Activated CD4-positive, alpha-beta T cell treated with anti-CD3 and anti-CD28 coated beads, Interleukin-2, Interleukin-4, amounts not matched to agents 100 ng/mL and 50 ng/mL, durations not matched to agents 16 hours and 8 hours (primary cell): ENCODE measurements at places on chromosomes 6 and 20.

DNA sequence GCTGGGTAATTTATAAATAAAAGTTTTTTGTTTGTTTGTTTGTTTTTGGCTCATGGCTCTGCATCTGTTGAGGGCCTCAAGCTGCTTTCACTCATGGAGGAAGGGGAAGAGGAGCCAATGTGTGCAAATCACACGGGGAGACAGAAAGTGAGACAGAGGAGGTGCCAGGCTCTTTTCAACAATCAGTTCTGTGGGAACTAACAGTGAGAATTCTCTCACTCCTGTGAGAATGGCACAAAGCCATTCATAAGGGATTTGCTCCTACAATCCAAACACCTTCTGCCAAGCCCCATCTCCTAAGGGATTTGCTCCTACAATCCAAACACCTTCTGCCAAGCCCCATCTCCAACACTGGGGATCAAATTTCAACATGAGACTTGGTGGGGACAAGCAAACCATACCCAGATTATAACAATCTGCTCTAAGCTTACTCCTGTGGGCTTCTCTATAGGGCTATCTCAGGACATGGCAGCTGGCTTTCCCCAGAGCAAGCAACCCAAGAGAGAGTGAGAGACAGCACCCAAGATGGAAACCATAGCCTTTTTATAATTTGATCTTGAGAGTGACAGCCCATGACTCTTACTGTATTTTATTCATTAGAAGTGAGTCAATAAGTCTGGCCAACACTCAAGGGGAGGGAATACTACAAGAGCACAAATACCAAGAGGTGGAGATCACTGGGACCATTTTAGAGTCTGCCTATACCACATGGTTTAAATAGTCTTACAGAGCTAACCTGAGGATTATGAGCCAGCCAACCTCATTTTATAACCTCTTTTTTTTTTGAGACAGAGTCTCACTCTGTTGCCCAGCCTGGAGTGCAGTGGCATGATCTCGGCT lies 22.8 kb upstream of the LRRC1 start:
- no peak for DNase-seq

- no peak for DNase-seq
These were observed 220.3 kb upstream of the LRFN2 start for GRCh38 chr6:40807484-40807883.

- DNase-seq = no peak
These were observed 6.8 kb upstream of the COMMD7 start for GRCh38 chr20:32749914-32750637.

- DNase-seq = no peak
These were observed 602 bp upstream of the TSPYL4 start for GRCh38 chr6:116254297-116255056.

DNA sequence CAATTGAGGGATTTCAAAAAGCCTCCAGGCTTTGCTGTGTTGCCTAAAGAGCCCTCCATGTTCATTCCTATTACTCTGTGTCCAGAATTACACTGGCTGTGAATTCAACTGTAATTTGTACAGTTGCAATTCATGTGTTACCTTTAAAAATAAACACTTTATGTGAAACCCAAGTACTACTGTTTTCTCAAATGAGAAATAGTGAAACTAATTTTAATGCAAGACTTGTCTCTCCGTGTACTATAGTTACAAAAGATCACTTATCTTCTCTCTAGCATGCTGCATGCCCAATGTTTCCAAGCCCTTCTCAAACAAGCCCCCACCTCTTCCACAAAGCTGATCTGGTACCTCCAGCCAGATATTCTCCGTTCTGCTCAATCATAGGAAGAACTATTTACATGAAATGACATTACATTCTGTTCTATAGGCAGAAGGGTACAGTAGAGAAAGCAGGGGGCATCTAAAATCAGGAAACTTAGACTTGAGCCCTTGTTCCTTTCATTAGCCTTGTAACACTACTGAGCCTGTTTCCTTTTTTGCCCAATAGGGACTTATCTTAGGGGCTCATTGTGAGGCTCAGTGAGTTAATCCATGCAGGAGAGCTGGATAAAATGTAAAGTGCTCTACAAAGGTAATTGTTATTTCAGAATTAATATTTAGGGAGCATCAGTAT lies 12.3 kb upstream of the COL9A1 start:
- no peak for DNase-seq

GRCh38 chr6:143400258-143401067 lies 50.0 kb downstream of the ADAT2 start:
- no peak for DNase-seq

- DNase-seq = no peak
These were observed 107.9 kb upstream of the FLRT3 start for GRCh38 chr20:14445310-14445709.

- no peak for DNase-seq
These were observed 435.0 kb downstream of the HAO1 start for GRCh38 chr20:7505152-7505834.

GRCh38 chr6:143451531-143451930 lies 926 bp downstream of the PEX3 start:
- DNase-seq = no peak

GRCh38 chr6:166647896-166648295 lies 20.8 kb upstream of the RPS6KA2 start:
- no peak for DNase-seq

GRCh38 chr20:419556-420165 lies 11.6 kb downstream of the RBCK1 start:
- DNase-seq = no peak

DNA sequence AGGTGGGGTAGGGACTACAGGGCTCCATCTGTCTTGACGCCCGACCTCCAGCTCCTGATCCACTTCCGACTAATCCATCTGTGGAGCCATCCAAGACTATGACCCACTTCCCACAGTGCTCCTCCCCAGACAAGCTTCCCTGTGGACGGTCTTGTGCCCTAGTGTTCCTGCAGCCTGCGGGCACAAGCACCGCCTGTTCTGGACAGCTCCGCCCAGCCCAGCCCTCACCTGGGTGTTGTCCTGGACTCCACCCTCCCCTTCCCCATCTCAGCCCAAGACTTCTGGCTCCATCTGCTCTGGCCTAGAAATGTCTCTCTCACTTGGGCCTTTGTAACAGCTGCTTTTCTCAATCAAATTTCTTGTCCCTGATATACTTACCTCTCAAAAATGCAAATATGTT lies 102.0 kb downstream of the MAFB start:
- DNase-seq = no peak

DNA sequence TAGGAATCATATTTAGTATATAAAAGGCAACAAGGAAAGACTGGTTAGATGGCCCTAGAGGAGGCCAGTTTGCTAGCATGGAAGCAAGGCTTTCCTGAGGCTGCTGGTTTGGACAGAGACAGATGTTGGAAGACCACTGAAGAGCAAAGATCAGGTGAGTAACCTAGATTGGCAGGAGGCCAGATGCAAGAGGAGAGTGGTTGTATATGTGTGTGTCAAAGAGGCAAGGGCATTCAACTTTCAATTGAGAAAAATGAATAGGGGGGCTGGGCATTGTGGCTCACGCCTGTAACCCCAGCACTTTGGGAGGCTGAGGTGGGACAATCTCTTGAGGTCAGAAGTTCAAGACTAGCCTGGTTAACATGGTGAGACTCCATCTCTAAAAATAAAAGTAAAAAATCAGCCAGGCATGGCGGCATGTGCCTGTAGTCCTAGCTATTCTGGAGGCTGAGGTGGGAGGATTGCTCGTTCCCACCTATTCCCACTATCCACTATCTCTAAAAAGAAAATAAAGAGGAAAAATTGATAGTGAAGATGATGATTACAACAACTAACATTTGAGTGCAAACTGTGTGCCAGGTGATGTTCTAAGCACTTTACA lies 79.8 kb downstream of the PRDM1 start:
- DNase-seq = no peak

GRCh38 chr6:132219901-132220300 lies 181.4 kb downstream of the MOXD1 start:
- DNase-seq = no peak

- DNase-seq = no peak
These were observed 99.6 kb downstream of the ISM1 start for GRCh38 chr20:13320702-13321101.

- DNase-seq = no peak
These were observed 42.0 kb downstream of the IRAK1BP1 start for GRCh38 chr6:78909391-78909790.

DNA sequence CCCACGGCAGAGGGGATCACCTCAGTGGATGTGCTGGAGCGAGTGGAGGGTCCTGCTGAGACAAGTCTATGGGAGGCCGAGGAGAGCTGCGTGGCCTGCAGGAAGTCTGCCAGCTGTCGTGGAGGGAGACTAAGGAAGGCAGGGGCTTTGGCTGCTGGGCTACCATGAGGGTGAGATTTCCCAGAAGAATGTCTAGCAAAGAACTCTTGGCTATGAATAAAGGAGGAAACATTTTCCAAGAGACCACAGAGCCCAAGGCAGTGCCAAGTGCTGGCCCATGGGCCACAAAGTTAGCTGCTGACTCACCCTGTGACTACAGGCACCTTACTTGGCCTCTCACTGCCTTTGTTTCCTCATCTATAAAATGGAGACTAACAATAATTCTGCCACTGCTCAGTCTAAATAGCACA lies 73.4 kb downstream of the PRDM1 start:
- DNase-seq = no peak

GRCh38 chr6:151372164-151372563 lies 19.2 kb downstream of the ZBTB2 start:
- DNase-seq = no peak

DNA sequence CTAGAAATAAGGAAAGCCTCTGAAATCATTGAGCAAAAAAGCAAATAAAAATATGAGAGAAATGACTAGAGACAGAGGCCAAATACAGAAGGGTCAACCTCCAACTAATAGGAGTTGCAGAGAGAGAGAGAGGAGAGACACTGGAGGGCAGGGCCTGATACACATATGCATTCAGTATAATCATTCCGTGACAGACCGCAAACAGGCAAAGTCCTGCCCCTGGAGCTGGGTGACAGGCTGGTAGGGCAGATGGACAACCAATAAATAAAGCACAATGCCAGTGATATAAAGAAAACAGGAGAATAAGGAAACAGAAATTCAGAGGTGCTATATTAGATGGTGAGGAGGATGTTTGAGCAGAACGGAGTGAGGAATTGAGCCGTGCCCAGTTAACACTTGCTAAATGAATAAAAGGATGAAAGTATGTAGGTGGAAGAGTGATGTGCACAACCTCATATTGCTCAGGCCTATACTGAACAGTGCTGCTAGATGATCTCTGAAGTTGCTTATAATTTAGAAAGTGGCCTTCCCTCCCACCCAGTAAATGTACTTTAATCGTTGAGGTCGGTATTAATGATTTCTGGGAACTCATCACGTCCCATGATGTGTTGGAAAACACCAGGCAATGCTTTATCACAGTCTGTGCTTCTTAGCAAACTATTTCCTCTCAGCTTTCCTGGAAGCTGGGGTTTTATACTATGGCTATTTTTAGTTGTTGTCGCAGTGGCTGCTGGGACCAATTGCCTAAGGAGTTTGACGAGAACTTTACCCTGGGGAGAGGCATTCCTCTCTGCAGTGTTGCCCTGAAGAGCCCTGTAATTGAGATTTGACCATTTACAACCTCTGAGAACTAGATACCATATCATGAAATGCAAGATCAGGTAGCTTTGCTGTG lies 37.6 kb upstream of the CLIC5 start:
- peak; percentile 6 for DNase-seq

DNA sequence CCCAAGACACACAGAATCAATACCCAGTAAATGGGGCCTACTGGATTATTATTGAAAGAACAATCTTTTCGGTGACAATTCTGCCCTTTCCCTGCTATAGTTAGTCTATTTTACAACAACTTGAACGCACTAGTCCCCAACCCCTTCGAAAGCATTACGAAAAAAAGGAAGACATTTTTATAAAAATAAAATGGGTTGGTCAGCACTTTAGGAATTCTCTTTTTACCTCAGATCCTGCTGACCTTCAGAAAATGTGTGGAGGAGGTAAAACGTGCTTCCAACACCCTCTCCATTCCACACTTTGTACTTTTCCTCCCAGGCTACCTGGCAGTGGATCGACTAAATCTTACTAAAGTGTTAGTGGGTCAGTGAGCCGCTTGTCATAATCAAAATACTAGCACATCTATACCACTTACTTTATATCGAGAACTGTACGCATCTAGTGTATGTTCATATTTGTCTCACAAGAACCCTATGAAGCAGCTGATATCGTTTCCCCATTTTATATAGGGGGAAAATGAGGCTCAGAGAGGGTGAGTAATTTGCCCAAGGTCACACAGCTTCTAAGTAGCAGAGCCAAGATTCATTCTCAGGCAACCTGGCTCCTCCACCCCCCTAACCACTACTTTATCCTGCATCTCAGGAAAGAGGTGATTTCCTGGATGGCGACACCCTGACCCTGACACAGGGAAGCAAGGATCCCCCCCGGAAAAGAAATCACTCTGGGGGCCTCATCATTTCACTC lies 10.6 kb downstream of the NFATC2 start:
- no peak for DNase-seq

GRCh38 chr6:166862978-166863530 lies 93.3 kb downstream of the RNASET2 start:
- DNase-seq = no peak

DNA sequence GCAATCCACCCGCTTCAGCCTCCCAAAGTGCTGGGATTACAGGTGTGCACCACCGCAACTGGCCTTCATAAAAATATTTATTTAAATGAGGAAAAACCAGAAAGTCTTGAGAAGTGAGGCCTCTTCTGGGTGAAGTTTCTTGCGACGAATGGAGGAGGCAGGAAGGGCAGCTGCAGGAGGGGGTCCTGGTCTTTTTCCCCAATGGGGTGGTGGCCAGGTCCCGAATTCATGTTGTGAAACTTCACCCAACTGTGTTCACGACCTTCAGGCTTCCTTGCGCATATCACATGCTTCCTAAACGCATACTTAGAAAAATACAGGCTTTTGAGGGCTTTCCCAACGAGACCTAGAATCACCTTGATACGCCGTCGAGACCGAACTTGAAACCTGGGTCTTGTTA lies 145.1 kb downstream of the CDH4 start:
- no peak for DNase-seq

- no peak for DNase-seq
These were observed 1.2 kb downstream of the TCFL5 start for GRCh38 chr20:62860391-62860923.

GRCh38 chr6:90294614-90294988 lies 2.0 kb downstream of the BACH2 start:
- no peak for DNase-seq

DNA sequence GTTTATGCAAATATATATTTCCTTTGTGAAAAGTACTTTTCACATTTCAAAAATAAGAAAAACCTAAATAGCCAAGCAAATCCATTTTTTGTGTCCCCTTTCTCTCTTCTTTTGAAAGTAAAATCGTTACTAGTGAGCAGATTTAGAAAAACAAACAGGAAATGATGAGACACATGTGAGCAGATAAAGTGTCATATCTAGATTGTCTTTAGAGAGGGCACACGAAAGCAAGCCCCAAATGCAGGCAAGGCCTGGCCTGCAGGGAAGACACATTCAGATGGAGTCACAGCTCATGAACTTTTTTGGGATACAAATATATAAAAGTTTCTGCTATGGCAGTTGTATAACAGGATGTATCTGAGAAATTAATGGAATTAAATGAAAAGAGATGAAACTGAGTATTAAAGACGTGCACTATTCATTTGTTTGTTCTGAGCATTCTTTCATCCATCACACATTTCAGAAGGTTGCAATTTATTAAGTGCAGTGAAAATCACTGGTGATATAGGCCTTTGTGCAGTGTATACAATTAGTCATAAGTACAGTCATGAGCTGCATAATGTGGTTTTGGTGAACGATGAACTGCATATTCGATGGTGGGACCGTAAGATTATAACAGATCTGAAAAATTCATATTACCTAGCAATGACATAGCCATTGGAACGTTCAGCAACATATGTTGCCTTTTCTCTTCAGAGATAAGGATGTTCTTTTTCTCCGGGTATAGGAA lies 101.4 kb downstream of the PACRG start:
- DNase-seq = no peak
